ENCODE measurements at places on chromosomes 12 and 14.

DNA sequence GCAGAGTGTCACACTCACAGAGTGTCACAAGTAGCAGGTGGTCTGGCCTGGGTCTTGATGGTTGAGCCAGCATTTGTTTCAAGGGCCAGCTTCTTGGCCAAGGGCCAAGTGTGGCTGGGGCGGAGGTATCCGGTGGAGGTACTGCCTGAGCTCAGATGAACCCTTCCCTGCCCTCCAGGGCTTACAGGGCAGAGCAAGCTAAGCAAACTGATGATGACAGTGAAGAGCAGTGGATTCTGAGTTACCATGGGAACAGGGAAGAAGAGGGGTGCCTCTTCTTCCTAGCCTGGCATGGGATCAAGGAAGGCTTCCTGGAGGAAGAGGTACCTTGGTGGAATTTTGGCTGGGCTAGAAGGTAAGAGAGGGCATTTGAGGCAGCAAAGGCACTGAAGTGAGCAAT is 35.7 kb downstream of the MVK start:
- DNase-seq = no peak

DNA sequence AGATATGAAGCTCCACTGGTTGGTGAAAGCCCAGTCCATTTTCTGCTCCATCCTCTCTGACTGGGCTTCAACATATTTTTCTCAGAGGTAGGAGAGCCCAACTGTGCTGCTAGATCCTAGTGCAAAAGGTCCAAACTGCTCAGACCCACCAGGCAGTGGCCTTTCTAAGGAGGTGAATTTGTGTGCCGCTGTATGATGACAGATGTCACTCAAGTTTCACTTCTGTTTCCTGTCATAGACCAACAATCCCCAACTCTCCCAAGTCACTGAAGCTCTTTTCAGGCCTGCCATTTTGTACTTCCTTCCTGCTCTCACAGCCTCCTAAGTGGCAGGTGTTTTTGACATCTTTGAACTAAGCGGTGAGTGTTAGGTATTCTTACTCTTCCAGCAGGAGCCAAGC is 16.4 kb upstream of the RNASE4 start:
- no peak for DNase-seq

DNA sequence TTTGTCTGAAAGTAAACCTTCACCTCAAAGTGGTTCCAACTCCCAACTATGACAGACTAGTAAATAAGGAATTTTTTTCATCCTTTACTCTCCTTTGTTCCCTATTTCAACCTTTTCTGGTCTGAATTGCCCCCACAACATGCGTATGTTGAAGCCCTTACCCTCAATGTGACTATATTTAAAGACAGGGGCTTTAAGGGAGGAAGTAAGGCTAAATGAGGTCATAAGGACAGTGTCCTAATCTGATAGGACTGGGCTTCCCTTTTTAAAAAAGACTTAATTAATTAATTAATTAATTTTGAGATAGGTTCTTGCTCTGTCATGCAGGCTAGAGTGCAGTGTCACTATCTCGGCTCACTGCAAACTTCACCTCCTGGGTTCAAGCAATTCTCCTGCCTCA is 86.3 kb downstream of the VCPKMT start:
- DNase-seq = no peak

DNA sequence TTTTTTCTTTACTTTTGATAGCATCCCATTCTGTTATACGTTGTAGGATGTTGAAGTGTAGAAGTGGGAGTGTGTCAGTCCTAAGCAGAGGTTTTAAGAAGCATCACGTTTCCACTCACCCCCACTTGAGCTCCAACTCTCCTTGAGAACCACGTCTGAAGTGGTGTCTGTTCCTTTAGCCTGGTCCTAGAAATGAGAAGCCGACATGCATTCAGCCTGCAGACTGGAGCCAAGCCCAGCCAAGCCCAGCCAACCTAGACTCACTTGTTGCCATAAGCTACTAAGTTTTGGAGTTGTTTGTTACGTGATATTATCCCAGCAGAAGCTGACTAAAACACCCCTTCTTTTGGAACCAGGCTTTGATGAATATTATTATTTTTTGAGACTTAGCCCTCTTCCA is 4.4 kb upstream of the ELK3 start:
- no peak for DNase-seq

GRCh38 chr14:76330411-76331327 is 45.3 kb upstream of the ESRRB start:
- no peak for DNase-seq

GRCh38 chr12:86513226-86513625 is 257.0 kb upstream of the MGAT4C start:
- no peak for DNase-seq

- DNase-seq = no peak
Observed at GRCh38 chr14:102316338-102316742, 3.2 kb upstream of the ZNF839 start.

DNA sequence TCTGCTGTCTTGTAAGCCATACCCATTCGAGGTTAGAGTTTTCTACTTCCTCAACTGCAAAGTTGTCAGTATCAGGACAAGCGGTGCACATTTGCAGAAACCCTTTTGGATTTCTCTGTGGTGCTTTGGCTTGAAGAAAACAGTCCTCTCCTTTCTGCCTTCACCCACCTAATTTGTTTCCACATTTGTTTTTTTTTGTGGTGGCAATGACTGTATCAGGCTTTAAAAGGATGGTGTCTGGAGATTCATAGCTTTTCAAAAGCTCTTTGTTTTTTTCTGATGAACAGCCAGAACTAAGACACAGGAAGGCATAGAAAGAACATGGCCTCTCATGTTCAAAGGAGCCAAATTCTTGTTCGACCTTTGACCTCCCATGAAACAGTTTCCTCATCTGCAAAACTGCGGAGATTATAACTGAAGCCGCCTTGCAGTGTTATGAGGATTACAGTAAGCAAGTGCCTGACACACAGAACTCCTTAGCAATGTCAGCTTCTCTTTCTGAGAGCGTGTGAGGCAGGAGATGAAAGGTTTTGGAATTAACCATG is 270.6 kb upstream of the TBX3 start:
- DNase-seq = no peak

DNA sequence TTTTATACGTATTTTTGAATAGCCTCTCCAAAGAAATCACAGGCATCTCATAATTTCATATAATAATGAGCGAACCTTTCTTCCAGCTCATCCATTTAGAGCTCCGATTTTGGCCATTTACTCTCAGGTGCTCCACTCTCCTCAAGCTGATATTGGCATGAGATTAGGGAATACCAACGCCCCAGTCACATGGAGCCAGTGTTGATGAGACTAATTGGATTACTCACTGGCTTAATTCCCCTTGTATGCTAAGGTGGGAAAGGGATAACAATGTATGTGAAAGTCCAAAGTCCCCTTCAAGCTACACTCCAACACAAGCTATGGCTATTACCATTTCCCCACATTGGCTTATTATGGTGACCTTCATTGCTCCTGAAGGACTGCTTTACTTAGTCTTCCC is 76.6 kb upstream of the NAV3 start:
- DNase-seq = no peak

DNA sequence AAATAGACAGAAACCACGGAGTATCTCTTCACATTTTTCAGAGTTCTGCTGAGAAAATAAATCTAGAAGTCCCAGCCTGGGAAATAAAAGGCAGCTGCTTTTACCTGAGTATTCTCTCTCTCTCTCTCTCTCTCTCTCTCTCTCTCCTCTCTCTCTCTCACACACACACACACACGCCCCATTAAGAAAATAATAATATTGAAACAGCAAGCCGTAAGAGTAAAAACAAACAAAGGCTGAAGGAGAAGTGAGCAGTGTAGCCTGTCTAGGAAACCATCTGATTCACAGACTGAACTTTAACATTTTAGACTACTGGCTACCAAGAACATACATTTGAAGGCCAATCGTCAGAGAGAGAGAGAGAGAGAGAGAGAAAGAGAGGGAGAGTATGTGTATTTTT is 8.4 kb downstream of the PTHLH start:
- DNase-seq = no peak

DNA sequence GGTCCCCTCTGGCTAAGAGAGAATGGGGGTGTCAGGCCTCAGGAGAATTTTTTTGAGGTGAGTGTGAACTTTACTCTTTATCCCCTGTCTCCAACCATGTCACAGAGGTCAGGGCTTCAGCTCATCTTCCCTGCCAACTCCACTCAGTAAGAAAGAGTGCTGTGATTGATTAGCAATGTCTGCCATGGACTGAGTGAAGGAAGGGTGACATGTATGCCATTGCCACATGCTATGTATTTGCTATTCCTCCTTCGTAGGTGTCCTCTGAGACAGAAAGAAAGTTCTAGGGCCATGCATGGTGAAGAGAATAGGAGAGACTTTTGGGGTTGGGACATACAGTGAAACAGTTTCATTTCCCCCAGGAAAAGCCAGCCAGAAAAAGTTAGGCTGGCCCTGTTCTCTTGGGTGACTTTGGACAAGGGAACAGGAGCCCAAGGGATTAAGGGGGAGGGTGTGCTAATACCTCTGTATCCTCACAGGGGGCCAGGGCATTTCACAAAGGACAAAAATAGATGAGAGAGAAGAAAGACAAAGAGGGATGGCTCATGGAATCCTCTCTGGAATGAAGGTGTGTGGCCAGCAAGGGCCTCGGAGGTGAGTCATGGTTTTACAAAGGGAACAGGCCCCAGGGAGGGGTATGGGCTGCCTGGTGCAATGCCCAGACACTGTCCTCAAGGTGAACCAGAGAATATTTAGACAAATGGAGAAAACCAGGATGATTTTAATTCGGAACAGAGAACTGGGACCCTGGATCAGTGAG is 13.9 kb upstream of the MYL2 start:
- no peak for DNase-seq

- DNase-seq = no peak
Observed at GRCh38 chr12:87163122-87163521, 866.1 kb downstream of the C12orf50 start.

- no peak for DNase-seq
Observed at GRCh38 chr14:77023001-77023996, 5.2 kb downstream of the IRF2BPL start.

DNA sequence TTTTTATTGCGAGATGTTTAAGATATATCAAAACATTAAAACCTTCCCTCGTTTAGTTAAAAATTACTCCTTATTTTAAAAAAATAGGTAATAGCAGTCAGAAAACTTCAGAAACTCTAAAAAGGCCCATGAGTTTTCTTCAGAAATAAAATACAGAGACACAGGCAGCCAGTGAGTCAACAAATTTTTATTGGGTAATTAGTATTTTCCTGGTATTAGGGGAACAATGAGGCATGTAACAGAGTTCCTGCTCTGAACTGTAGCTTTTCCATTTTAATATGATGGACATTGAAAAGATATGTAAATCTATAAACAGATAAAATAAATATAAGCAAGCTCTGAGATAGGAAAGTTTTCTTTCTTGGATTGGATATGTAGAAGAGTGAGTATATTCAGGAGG is 399 bp upstream of the ZNF705A start:
- no peak for DNase-seq

GRCh38 chr12:109540526-109541412 is 32.5 kb downstream of the MMAB start:
- DNase-seq = no peak

GRCh38 chr12:68210875-68211274 is 14.7 kb downstream of the IL26 start:
- no peak for DNase-seq

GRCh38 chr12:114767906-114768722 is 84.1 kb upstream of the TBX3 start:
- no peak for DNase-seq

- DNase-seq = no peak
Observed at GRCh38 chr12:45204757-45205156, 11.1 kb upstream of the ANO6 start.

DNA sequence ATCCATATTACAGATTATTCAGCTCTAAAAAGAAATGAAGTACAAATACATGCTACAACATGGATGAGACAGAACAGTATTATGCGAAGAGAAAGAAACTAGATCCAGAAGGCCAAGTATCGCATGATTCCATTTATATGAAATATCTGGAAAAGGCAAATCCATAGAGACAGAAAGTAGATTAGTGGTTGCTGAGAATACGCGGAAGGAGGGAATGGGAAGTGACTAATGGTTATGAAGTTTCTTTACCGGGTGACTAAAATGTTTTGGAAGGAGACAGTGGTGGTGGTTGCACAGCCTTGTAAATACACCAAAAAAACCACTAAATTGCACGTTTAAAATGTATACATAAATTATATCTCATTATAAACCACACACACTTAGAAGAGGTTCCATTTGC is 12.5 kb downstream of the PRDM4 start:
- DNase-seq = no peak

DNA sequence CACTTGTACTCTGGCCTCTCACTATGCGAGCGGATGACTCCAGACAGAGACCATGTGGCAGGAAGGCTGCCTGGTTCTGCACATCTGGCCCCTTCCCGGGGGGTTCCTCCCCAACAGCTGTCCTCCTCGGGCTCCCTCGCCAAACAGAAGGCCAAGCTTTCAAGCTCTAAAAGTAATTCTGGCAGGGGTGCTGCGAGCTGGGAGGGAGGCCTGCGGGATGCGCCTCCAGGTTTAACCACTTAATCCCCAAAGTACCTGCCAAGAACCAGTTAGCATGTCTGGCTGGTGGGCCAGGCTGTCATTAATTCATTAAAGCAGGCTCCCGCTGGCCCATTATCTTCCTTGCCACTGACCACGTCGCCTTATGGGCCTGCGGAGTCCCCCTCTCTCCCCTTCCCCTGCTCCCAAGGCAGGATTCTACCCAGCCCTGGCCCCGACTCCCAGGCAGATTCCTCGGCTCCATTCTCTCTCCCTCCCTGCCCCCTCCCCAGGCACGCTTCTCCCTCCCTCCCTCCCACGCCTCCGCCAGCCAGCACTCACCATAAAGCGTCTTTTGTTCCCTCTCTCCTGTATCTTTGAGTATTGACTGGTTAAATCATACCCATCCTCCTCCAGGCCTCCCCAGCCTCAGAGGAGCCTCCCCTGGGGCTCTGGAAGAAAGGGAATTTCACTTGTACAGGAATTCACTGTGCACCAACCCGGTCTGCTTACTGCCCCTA is 4.9 kb downstream of the HRK start:
- DNase-seq = no peak

All from stimulated activated CD4-positive, alpha-beta T cell treated with anti-CD3 and anti-CD28 coated beads, Interleukin-2, amount 100 ng/mL, for 4 hours (primary cell).